ENCODE measurements at places on chromosomes 1 and 21.

- no peak for DNase-seq
Measured at GRCh38 chr1:113109908-113110554, 37.0 kb downstream of the LRIG2 start.

DNA sequence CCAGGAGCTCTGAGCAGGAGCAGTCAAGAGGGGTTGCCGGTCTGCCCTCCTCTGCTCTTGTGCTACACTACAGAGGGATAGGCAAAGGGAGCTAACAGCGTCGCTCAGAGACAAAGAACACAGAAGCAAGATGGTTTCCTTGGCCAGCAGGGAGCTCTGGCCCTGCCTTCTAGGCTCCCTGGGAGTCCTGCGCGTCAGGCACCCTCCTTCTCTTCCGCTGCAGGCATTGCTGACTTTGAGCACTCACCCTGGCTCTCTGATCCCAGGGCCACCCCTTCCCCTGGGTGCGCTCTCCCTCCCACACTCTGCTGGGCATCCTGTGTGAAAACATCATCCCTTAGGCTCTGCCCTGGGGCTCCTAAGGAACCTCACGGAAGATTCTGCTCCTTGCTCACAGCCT is 489 bp downstream of the TNNI1 start:
- no peak for DNase-seq

GRCh38 chr1:208988811-208989222 is 594.7 kb upstream of the CAMK1G start:
- DNase-seq, result no peak

GRCh38 chr1:2125350-2126211 is 69.0 kb downstream of the FAAP20 start:
- DNase-seq, result no peak

- DNase-seq, result no peak
Measured at GRCh38 chr1:17545356-17545755, 5.9 kb downstream of the ARHGEF10L start.

- no peak for DNase-seq
Measured at GRCh38 chr21:18369115-18369514, 34.5 kb downstream of the TMPRSS15 start.

DNA sequence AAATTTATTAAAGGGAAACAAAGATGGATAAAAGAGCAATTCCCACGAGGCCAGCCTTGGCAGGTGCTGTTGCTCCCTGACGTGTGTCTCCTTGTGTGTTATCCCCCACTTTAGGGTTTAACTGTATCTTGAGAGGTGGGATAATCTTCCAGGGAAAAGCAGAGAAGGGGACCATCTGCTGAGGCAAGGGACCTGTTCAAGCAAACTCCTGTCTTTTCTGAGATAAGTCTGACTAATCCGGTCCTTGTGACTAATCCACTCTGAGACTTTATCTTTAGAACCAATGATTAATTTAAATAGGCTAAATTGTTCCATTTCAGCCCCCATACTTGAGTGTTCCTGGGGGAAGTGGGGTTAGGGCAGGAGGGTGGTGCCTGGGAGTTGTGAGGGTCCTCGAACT is 163.6 kb downstream of the CAMTA1 start:
- DNase-seq, result no peak

DNA sequence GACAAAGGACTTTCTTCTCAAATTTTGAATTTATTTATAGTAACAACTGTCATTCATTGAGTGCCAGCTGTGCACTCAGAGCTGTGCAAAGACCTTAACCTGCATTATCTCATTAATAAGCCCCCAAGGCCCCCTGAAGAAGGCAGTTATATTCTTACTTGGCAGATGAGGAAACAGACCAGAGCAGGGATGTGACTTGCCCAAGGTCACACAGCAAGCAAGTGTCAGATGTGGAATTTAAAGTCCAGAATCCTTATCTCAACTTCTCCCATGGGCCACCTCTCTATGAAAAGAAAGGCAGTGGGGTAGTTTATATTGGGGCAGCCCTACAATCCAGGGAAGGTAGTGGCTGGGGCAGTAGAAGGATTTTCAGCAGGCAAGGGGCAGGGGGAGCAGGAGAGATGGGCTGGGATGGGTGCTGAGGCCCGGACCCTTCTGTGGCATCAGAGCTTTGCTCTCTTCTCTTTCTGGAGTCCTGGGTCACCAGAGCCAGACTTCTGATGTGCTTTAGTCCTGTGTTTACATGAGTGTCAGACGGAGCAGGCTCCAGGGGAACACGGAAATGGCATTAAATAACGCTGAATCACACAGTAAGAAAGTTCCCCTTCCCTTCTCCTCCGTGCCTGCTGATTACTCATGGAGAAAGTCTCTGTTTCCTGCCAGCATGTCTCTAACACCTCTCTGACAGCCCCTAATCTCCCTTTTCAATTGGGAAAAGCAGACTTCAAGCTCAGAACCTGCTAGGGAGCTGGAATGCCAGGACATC is 39.5 kb downstream of the EPHB2 start:
- DNase-seq, result no peak

- no peak for DNase-seq
Measured at GRCh38 chr1:228006786-228007048, at the start of gene WNT3A. Gene WNT3A (plus strand): TSS chr1:228006998. CDS start chr1:228007129, 131 bp downstream.

DNA sequence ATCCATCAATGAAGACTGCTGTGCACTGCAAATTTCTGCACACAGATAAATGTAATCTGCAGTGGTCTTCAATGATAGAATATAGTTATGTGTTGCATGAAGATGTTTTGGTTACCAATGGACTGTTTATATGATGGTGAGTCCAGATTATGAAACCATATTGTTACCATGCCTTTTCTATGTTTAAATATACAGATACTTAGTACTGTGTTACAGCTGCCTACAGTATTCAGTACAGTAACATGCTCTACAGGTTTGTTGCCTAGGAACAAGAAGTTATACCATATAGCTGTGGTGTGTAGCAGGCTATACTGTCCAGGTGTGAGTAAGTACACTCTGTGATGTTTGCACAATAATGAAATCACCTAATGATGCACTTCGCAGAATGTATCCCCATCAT is 40.8 kb downstream of the SORT1 start:
- DNase-seq, result no peak

DNA sequence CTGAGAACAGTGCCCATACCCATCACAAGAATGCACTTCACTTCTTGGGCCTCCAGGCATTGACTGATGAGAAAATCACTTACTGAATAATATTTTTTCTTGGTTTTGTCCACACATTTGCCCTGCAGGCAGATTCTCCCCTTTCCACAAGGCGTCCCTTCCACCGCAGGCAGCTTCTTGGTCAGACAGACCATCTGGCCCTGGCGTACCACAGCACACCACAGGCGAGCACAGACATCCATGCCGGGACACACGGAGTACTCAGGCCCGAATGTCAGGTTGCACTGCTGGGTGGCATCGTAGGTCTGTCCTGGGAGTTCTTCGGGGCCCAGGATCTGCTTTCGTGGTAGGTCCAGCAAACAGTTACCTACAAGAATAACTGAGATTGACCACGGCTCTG is 32.5 kb downstream of the ADAMTS5 start:
- no peak for DNase-seq

DNA sequence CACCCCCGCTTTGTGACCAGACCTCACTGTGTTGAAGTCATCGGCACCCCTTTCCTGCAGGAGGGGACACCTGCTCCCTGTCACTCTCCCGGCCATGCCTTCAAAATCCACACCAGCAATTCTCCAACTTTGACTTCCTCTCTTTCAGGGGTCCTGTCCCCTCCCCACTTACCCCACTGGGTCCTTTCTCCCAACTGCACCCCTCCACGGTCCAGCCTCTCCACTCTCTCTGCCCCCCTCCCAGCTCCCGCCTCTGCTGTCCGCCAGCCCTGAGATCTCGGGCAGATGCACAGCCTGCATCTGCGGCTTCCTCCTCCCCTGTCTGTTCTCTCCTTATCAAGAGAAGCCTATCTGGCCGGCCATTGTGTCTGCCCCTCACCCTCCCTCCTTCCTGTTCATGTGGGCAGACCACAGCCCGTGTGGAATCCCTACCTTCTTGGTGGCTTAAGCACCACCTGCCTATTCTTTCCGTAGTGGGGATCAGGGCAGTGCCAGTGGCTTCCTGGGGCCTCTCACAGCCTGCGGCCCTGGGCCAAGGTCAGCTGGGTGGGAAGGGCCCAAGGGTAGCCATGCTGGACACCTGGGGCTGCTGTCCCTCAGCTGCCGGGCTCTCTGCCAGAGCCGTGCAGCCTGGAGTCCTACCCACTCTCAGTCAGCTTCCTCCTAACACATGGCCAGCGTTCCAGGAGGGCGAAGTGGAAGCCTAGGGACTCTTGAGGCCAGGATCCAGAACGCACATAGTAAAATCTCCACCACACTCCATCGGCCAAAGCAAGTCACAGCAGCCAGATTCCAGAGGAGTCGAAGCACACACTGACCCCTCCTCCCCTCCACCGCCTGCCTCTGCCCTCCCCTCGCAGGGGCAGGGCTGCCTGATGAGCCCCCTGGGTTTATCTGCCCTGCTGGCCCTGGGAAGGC is 5.1 kb upstream of the HES4 start:
- no peak for DNase-seq

GRCh38 chr1:95084317-95085176 is 11.8 kb upstream of the ALG14 start:
- no peak for DNase-seq

- no peak for DNase-seq
Measured at GRCh38 chr1:57520743-57521515, 97.1 kb upstream of the DAB1 start.

- no peak for DNase-seq
Measured at GRCh38 chr1:45403298-45403697, 63.1 kb upstream of the MUTYH start.

- DNase-seq, result no peak
Measured at GRCh38 chr1:77026135-77026534, 158.9 kb downstream of the ST6GALNAC5 start.

- no peak for DNase-seq
Measured at GRCh38 chr1:29218223-29218622, 12.5 kb downstream of the MECR start.

GRCh38 chr1:4796161-4797015 is 142.0 kb downstream of the AJAP1 start:
- DNase-seq, result no peak

DNA sequence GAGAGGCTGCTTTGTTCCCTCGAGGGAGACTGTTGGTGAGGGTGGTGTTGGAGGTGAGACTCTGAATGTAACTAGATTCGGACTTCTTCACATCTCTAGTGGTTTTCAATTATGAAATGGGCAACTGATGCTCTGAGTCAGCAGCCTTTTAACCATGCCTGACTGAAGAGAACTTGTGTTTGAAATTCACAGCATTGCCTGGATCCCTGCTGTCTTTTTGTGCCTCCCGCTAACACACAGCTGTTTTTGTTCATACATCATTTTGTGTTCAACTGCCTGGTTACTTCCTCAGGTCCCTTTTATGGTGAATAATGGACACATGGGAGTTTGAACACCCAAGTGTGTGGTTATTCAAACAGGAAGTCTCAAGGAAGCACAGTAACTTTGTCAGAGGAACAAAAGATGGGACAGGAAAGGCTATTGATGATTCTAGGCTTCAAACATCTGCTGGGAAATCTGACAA is 16.8 kb downstream of the LAMC1 start:
- DNase-seq, result no peak

DNA sequence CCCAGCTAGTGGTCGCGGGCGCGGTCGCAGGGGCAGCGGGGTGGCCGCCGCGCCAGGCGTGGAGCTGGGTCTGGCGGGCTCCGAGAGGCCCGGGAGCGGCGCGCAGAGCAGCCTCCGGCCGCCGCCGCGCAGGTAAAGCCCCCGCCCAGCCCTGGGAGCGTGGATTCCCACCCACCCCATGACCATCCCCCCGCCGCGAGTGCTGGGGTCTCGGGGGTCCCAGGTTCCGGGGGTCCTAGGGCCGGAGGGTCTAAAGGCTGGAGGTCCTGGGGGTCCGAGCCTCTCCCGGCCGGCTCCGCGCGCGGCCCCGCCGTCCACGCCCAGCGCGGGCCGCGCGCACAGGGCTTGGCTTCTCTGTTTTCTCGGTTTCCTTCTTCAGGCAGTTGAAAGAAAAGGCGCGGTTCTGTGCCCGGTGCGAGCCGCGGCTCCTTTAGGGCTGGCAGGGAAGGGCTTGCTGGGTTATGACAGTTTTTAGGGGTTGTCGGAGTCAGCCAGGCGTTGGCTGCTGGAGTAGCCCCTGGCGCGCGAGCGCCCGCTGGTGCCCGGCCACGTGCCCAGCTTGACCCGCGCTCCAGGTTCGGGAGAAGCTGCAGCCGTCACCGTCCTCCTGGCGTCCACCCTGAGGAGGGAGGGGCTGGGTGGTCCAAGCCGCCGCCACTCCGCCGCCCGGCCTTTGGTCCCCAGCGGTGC is 359 bp downstream of the LRRC3 start:
- no peak for DNase-seq

GRCh38 chr1:225933072-225933471 is 7.9 kb downstream of the LEFTY2 start:
- no peak for DNase-seq

GRCh38 chr1:16080422-16081150 is 7.1 kb upstream of the FAM131C start:
- DNase-seq, result no peak

DNA sequence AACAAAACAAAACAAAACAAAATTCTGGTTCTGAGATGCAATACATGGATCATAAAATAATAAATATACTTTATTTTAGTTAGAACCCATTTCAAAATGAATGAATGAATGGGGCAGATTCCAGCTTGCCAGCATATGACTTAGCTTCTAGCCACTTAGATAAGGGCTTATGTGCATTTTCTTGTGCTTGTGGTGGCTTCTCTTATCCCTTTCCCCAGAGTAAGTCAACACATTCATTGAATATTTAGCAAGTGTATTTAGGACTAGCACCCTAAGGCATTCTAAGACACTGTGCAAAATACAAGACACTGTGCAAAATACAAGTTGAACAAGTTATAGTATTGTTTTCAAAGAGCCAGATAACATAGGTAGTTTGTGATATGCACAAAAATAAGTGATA is 4.7 kb downstream of the ADIPOR1 start:
- DNase-seq, result no peak

DNA sequence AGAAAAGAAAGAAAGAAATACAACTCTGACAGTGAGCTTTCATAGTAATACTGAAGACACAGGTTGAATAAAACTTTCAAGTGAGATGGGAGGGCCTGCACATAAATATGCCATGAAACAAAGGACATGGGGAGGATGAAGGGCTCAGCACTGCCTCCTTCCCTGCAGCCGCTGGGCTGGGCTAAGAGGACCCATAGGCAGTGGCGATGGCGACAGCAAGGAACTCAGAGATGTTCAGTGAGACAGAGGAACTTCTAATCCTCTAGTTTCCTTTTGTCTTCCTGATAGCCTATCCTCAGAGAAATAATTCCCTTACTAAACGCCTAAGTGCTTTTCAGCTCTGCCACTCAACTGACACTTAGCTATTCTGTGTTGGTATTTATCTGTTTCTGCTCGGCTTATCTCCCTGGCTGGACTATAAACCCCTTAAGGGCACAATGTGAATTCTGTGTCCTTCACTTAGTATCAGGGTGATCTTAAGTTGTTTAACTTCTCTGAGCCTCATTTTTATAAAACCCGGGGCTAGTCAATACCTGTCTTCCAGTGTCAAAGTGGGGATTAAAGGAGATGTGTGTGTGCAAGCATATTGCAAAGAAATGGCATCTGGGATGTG is 24.4 kb upstream of the IER5 start:
- DNase-seq, result no peak

- no peak for DNase-seq
Measured at GRCh38 chr1:150005606-150006005, 4.9 kb downstream of the OTUD7B start.

Measured in T-helper 22 cell (primary cell).